ENCODE measurements at places on chromosomes 5 and 9.

GRCh38 chr5:67731886-67732285, 483.7 kb upstream of the PIK3R1 start:
- DNase-seq, result no peak

- peak; percentile 46 for DNase-seq
Measured at GRCh38 chr9:92191801-92192200, 76.6 kb upstream of the SPTLC1 start.

DNA sequence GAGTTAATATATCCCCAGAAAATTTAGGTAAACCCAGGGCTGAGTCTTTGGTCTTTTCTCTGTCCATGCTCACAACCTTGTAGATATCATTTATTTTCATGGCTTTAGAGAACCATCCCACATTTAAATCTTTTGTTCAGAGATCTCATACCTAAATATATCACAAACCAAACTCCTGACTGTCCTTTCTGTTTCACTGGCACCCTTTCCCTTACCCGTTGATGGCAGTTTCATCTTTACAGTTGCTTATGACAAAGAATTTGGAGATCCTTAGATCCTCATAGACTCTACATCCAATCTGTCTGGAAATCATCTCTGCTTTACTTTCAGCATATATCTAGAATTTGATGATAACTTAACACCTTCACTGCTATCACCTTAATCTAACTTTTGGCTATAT, 19.2 kb downstream of the RNF180 start:
- DNase-seq, result no peak

DNA sequence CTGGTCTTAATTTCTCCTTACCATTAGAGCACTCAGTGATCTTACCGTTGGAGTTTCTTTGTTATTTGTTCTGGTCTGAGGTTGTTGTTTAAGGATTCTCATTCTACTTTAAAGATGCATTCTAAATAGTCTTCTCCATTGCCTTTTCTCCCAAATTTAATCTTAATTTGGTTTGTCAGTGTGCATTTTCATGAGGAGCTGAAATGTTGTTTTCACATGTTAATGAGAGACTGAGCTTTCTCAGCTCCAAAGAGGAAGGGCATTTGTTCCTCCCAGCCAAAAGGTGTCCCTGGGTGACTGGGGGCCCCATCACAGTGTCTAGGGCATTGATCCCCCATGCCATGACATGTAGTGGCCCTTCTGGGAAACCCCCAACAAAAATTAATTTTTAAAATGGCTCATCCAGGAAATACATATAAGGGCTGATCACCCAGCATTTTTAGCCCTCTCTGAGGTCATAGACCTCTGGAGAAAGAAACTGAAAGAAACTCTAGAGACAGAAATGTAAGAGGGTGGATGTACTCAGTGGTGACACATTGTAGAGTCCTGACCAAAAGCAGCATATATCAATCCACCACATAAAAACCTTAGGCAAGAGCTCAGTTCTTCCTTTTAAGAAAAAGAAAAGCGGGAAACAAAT, 240.4 kb upstream of the RAI14 start:
- peak; percentile 55 for DNase-seq

DNA sequence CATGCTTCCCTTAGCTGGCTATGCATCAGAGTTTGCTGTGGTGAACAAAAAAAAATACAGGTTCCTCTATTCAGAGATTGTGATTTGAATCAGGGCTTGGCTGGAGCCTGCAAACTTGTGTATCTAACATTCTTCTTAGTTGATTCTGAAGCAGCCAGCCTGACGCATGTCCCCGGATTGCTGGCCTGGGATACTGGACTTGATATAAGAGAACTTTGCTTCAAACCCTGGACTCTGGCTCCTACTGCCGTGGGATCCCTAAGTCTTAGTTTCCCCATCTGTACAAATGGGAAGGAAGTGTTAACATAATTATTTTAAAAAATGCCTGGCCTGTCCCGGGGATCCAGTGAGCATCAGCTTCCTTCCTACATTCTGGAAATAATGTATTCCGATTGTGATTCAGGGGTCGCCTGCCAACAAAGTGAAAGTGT, 292.8 kb downstream of the ARHGEF28 start:
- peak; percentile 39 for DNase-seq

DNA sequence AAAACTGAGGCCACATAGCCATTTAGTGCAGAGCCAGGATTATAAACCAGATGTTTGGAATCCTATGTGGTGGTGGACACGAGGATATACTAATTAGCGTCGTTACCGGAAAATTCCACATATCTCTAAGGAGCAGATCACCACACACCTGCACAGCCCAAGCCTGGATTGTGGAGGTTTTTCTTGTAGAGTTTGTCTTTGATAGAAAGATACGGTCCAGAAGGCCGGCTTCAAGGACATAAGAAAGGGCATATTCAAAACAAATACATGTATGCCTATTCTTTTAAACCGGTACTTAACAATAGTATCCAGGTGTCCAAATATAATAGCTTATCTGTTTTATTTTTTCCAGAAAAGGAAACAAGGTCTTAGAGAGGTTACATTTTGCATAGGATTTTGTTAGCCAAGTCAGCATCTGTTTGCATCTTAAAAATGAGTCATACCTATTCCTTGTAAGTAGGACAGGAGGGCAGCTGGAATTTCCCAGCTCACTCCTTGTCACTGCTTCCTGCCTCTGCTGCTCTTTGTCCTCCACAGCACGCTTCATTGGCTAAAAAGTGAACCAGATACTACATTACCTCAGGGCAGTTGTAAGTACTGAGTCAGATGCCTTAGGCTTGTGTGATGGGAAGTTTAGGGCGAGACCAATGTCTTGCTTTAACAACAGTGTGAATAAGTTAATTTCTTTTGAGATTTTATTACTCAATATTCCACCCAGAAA, 3.6 kb downstream of the TMC1 start:
- DNase-seq, result peak; percentile 98

- DNase-seq, result no peak
Measured at GRCh38 chr5:108711898-108712297, 35.8 kb upstream of the FER start.

DNA sequence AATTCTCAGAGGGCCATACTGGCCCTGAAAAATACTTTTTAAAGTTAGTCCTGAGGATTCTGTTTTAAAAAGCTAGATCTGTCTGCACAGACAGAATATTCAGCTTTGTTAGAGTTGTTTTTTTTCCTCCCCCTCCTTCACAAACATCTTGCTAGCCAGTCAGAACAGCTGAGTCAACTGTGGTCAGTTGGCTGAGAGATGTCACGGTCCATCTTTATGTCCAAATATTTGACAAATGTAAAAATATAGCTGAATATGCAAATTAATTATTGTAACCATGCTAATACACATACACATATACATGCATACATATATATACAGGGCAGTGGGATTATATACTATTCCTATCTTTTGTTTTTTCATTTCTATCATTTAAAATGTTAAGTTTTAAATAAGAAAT, 33.9 kb downstream of the UNC13B start:
- DNase-seq, result peak; percentile 3

GRCh38 chr5:1847611-1848010, 35.1 kb downstream of the IRX4 start:
- no peak for DNase-seq
